ENCODE measurements at places on chromosomes 13 and 19.
A peak's percentile ranks its signal among the peaks of the same experiment; 100 is the strongest.

- no peak for DNase-seq
Observed at GRCh38 chr13:28659621-28659970, 666 bp downstream of the POMP start.

DNA sequence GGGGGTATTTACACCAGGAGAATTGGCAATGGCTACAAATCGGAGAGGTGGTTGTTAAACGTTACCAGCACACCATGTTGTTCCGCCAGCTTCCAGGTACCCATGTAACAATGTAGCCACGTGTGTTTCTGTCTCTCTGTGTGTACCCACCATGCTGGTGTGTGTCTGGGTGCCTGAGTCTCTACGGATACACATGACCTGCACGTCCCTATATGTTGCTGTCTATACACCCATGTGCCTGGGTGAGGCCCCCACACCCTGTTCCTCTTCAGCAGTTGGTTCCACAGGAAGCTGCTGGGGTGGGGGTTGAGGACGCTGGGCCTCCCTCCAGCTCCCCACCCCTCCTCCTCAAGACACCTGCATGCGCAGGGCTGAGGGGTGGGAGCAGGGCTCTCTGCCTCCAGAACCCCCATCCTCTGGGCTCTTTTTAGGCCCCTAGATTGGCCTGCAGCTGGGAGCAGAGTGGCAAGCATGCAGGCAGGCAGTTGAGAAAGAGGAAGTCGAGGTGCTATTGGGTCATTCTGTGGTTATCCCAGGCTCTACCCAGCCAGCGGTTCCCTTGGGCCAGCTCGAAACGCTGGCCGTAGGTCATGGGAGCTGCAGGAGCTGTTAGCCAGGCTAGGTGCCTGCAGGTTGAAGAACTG is at the start of gene ARHGEF18:
Gene ARHGEF18, plus strand, starts transcription at position 351 of the 644 bp plus-strand sequence. CDS start 13,954 bp downstream, outside the sequence.
- DNase-seq, result no peak

DNA sequence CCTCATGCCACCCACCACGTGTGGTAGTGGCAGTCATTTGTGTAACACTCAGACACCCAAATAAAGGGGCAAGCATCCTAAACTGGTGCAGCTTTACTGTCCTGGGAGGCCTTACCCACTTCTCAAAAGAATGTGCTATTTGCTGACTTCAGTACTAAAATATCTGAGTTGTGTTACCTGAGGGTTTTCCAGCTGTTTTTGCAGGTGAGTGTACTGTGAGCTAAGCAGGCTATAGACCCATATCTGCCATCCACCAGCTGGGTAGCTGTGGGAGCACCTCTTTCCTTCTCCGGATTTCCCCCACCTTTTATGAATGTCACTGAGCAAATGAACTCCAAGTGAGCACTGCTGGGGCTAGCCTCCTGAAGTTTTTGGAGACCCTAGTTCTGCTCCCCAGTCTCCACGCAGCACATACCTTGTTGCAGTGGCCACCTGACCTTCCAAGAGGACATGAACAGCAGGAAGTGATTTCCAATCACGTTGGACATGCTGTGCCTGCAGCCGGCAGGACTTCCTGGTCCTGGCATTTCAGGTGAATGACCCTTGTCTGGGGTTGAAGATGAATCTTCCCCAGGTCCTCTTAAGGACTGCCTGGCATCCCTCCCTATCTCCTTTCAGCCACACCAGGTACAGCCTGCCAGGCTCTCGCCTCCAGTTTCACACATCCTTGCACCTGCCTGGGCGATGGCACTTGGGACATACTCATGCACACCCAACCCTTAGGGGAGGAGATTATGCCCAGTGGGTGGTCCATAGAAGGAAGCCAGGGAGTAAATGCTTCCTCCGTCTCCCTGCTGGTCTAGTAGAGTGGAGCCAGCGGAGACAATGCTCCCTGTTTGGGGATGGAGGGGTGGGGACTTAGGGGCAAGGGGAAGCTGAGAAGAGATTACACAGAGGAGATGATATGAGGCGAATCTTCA is 109.5 kb upstream of the SPATA13 start:
- no peak for DNase-seq

DNA sequence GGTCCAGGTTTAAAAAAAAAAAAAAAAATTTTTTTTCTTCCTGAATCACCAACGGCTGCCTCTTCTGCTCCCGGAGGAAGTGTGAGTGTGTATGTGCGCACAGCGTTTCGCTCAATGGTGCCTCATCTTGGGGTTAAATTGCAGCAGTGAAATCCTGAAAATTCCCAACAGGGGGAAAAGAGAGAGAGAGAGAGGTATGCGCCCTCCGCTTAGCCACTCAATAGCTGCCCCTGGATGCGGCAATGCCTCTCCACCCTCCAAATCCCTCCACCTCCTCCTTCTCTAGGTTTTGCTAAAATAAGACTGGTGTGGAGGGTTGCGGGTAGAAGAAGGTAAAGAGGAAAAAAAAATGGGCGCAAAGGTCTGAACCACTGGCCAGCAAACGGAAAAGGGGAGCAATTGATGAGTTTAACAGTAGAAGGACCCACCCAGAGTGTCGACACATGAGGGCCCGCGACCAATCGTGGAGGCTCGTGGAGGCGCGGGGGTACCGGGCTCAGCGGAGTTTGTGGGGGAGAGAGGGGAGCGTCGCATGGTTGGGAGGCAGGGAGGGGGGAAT is 853 bp upstream of the CACNA1A start:
- DNase-seq, result no peak

DNA sequence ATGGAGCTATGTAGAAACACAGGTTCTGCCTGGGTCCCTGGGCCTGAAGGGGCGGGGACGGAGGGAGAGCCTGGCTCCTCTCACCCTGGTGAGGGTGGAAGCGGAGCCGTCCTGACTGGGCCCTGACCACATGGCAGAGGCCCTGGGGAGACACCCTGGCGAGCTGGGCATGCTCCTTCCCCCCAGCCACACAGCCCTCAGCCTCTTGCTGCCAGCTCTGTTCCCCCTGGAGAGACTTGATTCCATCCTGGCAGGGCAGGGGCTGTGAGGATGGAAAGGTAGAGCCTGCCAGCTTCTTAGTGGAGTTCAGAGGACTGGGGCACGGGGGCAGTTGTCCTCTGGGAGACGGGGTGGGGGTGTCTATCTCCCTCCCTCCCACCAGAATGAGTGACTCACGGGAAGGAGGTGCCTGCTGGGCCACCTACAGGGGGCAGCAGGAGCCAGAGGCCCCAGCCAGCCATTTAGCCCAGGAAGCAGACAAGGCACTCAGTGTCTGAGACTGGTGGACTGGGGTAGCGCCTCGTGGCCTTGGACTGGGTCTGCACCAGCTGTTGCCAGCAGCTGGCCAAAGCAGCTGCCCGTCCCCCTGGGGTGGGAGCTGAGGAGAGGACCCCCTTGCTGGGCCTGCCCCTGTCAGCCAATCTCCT is 22.8 kb upstream of the RNF17 start:
- DNase-seq, result no peak

- DNase-seq, result no peak
Observed at GRCh38 chr19:33404506-33405253, 31.2 kb downstream of the CEBPG start.

GRCh38 chr19:14840206-14840605 is 5.2 kb upstream of the OR7A5 start:
- no peak for DNase-seq

GRCh38 chr19:14674764-14675163 is at the start of gene ADGRE3:
ADGRE3 (minus strand) TSS chr19:14674844; CDS start chr19:14674770, 74 bp downstream.
- no peak for DNase-seq

DNA sequence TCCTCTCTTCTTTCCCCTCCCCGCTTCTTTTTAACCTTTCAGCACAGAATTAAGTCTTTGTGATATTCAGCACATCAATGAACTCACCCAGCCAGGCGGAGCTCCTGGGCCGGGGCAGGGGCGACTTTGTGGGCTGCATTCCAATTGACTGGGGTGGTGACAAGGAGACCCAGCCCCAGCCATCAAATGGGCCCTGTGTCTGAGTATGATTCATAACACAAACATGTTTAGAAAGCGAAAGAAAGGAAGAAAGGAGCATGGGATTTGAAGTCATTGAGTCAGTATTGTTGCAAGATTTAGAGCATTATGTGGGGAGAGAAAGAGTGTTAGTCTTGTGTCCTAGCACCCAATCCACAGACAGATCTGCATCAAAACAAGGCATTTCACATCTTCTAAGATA is 185.3 kb downstream of the LHFPL6 start:
- peak; percentile 57 for DNase-seq

DNA sequence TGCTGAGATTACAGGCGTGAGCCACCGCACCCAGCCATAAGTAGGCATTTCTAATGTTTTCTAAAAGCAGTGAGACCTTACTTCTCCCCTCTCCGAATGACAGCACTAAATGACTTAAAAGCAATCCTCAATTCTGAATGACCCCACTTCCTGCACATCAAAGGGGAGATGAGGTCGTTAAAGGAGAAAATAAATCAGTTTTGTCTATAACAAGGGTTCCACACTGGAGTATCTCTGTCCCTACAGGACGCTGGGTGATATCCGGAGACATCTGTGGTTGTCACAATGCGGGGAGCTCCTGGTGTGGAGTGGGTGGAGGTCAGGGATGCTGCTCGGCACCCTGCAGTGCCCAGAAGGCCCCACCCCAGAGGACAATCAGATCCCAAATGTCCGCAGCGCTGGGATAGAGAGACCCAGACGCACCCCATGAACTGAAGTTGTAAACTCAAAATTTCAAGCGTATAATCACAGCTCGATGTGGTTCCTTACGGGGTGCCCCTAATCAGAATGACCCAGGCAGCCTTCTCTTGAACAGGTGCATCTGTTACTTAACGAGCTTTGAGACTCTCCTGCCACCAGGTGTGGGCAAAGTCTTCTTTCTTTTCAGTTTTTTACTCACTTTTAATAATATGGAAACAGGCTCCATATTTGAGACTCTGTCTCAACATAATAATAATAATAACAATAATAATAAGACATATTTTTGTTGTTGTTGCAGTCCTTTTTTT is 2.9 kb downstream of the GNG7 start:
- DNase-seq, result no peak

DNA sequence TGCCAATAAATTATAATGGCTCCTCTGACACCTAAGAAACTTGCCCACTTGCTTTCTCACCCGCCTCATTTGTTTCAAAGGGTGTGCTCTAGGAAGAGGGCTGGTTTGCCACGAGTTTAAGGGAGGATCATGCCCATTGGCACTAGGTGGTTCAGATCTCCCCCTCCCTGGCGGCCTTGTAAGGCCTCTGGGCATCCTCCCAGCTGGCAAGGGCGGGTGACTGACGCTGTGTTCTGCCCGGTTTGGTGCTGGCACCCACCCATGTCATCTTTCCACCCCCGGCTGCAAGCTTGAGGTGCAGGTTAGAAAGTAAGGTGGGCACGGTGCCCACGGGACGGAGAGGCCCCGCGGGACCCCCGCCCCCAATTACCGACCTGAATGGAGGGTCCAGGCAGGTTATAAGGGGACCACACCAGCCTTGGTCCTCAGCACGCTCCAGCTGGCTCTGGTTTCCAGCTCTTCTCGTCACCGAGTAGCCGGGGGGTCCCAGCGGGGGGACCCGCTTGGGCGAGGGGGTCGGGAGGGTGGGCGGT is 90.4 kb downstream of the PTPRS start:
- peak; percentile 61 for DNase-seq

DNA sequence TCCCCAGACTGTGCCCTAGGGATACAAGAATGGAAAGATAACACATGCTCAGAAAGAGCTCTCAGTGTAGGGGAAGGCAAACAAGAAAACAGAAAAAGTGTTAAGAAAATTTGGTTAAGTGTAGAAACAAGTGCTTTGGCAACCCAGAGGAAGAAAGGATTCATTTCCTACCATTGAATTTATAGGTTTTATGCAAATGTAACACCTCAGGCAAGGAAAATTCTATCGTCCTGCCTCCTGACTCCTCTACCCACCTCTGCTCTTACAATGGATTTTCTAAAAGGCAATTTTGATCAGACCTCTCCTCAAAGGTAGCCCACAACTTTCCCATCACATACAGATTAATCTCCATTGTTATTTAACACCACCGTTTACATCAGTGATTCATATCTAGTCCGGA is 298.7 kb downstream of the RFC3 start:
- no peak for DNase-seq

- DNase-seq, result peak; percentile 24
Observed at GRCh38 chr19:39411081-39411831, 1.2 kb upstream of the PLEKHG2 start.

GRCh38 chr13:98575904-98576199 is 1.1 kb downstream of the STK24 start:
- DNase-seq, result no peak

- DNase-seq, result peak; percentile 78
Observed at GRCh38 chr19:42433503-42434260, 6.5 kb upstream of the LIPE start.

DNA sequence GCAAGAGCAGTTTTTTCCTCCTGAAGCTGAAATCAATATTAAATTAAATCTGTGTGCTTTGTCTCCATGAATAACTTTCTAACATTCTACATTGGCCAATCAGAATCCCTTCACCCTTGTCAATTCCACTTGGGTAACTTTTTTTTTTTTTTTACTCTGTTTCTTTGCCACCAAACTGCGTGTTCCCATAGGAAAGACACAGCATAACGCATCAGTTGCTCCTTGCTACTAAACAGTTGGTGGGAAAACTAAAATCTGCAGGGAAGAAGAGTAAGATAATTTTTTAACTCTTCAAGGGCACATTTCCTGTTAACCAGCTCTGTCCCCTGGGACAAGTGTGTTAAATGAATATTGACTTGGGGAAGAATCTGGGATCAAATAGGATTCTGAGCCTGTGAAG is 113.3 kb upstream of the SERP2 start:
- no peak for DNase-seq

DNA sequence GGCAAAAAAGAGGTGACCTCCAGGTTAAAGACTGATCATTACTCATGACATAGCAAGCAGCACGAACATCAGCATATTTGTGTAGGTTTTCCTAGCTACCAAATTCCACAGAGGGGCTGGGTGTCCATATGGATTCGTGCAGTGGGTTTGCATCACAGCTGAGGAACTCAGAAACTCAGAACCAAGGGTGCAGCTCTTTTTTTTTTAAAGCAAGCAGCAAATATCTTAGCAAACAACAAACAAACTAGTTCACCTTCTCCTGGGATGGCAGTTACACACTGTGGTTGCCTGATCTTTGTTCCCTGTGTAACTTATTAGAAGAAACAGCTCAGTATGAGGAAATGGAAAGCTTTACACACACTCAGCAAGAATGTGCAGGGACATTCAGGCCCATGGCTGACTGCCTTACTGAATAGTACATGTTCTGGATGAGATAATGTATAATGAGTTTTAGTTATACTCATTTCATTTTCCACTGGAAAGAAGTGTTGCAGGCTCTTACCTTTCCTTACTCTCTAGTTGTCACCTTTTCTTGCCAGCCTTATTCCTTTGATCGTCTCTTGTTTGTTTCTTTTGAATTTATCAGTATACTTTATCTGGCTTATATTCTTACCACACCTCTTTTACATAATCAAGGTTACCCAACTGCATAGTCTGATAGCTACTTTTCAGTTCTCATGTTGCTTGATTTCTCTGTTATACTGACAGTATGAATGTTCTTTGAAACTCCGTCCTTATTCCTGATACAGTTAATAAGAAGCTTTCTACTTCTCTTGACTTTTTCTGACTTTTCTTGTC is 4.3 kb downstream of the NDFIP2 start:
- no peak for DNase-seq

- DNase-seq, result no peak
Observed at GRCh38 chr13:110137680-110138009, 169.3 kb downstream of the COL4A1 start.

GRCh38 chr13:42275506-42275905 is 3.6 kb downstream of the AKAP11 start:
- DNase-seq, result no peak
